Fibroblast of skin of left biceps (primary cell): ENCODE measurements at places on chromosomes 7 and 10.

DNA sequence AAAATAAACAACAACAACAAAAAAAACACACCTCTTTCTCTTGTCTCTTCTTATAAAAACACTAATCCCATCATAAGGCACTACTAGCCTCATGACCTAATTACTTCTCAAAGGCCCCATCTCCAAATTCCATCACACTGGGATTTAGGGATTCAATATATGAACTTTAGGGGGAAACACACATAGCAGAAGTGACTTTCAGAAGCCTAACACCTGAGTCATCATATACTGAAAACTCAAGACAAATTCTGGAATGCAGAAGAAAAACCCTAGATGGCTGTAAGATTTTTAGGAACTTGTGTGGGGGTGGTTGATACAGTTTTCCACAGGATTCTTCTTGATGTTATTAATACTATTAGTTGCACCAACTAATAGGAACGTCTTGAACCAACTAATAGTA, 33.7 kb upstream of the CSTF2T start:
- DNase-seq = peak; percentile 62

GRCh38 chr7:116095396-116095795, 64.8 kb upstream of the TFEC start:
- DNase-seq = no peak

DNA sequence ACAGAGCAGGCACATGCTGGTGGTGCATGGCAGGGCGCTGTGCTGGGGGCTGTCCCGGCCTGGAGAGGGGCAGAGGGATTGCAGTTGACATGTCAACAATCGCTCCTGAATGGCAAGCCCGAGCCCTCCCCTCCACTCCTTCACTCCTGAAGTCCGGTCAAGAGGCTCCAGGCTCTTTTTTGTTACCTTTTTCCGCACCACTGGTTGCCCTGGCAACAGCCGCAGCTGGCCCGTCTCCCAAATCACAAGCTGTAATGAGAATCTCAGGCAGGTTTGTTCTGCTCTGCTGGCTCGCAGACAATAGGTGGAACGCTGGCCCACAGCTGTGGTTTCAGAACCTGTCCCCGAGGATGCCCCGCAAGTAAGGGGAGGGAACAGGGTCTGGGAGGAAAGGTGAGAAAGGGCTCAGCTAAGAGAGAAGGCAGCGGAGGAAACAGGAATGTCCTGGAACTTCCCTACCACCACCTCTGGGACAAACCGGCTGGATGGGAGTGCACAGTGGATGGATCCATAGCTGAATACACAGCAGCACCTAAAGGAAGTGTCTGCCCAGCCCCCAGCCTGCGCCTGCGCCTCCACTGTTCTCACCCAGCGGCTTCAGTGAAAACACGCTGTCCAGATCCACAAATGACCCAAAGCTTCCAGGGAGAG, 58.9 kb downstream of the CALML3 start:
- DNase-seq = no peak

DNA sequence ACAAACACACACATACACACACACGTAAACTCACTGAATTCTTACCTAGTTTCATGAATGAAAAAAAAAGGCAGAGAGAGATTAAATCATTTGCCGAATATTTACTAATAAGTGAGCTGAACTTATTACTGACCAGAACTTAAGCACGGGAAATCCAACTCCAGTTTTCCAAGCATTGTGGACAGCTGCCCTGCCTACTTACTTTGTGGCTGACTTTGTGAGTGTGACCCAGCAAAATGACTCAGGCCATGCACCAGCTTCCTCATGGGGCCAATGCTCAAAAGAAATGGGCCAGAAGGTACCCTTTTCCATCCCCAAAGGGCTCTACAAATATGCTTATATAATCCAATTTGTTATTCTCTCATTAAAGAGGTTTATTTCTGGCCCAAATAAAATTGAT, 87.4 kb upstream of the RHOBTB1 start:
- no peak for DNase-seq

- DNase-seq = peak; percentile 81
Observed at GRCh38 chr7:92633211-92633906, 43.2 kb upstream of the FAM133B start.

GRCh38 chr7:147251751-147252325, 1135.2 kb downstream of the CNTNAP2 start:
- no peak for DNase-seq

DNA sequence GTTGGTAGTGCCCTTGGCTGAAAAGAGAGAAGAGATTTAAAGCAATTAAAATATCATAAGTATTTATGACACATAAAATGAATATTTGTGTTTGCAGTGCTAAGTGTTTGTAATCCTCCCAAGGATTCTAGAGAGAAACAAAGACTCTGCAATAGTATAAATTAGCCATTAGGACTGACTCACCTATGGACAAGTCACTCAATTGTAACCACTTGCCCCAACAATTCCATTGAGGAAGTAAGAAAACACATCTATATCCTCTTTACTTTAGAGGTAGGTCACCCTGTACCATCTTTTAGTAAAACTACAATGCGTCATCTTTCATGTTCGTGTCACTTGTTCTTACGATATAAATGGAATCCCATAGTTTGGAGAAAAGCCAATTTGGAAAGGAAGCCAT, 85.7 kb upstream of the INHBA start:
- no peak for DNase-seq

- no peak for DNase-seq
Observed at GRCh38 chr7:151056666-151057505, 811 bp downstream of the CDK5 start.

DNA sequence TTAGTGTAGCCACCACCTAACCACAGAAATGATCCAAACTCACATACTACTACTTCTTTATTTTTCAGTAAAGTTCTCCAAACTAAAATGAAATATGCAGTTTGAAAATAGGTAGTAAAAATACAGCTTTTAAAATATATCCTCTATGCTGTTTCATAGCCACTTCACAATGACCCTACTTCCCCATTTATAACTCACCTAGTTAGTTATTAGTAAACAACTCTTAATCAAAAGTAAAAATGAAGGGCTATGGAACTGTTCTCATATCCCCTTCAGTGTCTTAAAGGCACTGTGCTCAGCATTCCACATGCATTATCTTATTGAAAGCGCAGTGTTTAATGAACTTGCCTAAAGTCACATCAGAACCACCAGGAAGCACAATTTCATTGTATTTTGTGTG, 43.5 kb downstream of the KMT2C start:
- DNase-seq = no peak

DNA sequence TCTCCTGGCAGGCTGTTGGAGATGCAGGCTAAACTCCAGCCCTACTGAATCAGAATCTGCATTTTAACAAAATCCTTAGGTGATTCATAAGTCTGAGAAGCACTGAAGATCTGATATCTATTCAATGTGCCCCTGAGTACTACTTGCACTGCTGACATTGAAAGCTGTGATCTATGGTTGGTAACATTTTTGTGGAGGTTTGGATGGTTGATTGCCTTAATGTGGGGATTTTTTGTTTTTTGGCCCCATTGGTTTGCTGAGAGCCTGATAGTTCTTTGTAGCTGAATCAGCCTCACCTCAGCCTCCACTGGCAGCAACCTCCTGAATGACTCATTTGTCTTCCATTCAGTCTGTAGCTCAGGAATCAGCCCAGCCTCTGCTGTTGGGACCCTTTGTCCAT, 14.7 kb upstream of the LRRN3 start:
- DNase-seq = no peak

- no peak for DNase-seq
Observed at GRCh38 chr10:126097558-126098225, 201.3 kb downstream of the FANK1 start.

GRCh38 chr7:128112018-128112780, 81.0 kb upstream of the LRRC4 start:
- DNase-seq = no peak

DNA sequence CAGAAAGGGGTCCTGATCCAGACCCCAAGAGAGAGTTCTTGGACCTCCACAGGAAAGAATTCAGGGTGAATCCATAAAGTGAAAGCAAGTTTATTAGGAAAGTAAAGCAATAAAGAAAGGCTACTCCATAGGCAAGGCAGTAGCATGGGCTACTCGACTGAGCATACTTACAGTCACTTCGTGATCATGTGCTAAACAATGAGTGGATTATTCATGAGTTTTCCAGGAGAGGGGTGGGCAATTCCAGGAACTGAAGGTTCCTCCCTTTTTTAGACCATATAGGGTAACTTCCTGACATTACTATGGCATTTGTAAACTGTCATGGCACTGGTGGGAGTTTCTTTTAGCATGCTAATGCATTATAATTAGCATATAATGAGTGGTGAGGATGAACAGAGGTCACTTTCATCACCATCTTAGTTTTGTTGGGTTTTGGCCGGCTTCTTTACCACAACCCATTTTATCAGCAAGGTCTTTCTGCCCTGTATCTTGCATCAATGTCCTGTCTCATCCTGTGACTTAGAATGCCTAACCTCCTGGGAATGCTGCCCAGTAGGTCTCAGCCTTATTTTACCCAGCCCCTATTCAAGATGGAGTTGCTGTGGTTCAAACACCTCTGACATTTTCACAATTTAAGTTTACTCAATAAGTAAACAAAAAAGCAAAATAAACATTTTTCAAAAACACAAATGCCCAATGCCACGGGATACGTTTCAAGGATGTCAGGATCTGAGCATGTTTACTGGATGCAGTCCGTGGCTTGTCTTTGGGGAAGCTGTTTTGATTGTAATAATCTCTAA, 37.0 kb downstream of the ALOX5 start:
- DNase-seq = no peak

DNA sequence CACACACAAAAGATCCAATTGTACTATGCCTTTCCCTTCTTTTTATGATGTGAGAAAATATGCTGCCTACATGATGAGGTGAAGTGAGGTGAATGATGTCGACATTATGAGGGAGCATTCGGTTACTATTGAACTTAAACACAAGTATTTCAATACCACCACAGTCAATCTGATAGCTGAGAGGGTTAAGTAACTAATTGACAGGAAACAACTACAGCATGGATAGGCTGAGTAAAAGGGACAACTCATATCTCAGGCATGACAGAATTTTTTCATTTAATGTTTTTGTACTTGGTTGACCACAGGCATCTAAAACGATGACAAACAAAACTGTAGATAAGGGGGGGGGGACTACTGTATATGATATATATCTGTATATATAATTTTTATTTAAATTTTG, 488.9 kb downstream of the SH2D4B start:
- peak; percentile 54 for DNase-seq

GRCh38 chr10:5458425-5458824, 40.9 kb downstream of the CALML5 start:
- no peak for DNase-seq

- no peak for DNase-seq
Observed at GRCh38 chr10:71755179-71755879, 18.0 kb downstream of the VSIR start.

DNA sequence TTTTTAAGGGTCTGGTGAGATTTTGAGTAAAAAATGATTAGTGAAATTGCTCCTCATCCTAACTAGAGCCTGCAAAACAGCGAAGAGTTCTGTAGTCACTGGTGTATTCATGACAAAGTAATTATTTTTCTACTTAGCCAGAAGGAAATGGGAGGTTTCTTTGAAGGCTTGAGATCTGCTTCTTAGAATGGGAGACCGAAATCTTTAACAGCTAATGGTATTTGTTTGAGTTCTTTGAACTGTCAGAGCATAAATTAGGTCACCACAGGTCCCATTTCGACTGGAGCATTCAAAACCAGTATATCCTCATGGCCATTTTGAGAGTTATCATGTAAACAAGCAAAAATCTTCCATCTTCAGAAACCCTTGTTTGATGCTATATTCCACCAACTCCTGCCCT, 77.1 kb upstream of the NME8 start:
- DNase-seq = no peak
